Stimulated activated CD8-positive, alpha-beta memory T cell treated with anti-CD3 and anti-CD28 coated beads, Interleukin-12 subunit alpha, Interleukin-12 subunit beta, amount 100 ng/mL, for 4 hours (primary cell): ENCODE measurements at places on chromosomes 16 and 17.

DNA sequence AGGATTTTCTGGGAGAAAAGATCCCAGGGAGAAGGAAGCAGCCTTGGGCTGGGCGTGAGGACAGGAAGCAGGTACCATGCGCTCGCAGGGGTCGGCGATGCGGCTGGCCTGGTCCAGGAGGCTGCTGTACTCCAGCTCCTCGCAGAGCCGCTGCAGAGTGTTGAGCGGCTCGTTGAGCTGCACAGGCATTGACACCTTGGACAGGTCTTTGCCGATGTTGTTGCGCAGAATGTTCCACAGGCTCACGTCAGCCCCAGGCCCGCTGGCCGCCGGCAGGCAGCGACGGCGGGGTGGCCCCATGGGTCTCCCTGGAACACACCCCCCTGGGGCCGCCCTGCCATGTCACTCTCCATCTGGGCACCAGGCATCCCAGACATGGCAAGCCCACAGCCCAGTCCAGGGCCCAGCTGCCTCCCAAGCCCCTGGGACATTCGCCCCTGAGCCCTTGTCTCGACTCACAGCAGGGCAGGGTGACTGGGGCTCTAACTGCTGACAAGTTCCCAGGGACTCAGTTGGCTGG, 8.0 kb downstream of the OSBPL7 start:
- DNase-seq: no peak

DNA sequence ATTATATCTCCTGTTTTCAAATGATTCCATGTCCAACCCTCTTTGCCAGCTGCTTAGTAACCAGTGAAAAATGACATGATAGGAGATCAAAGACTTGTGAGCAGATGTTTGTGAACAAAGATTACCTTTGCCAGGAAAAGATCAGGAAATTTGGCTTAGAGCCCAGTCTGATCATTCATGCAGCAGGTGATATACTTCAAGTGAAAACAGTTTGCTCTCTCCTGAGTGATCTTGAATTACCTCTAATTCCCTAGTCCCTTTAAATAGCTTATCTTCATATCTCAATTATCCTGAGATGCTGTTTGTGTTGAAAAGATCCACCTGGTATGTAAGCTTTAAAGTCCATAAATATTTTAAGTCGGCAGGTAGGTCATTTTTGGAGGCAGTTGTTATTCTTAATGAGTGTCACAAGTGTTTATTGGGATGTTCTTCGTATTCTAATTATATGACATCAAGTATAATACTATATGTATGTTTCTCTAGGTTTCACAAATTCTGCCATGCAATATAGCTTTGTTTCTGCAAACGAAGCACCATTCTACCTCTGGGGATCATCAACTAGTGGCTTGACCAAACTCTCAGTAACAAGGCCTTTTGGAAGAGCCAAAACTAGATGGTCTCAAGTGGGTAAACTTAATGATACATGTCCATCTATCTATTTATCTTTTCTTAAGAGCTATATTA, 13.2 kb upstream of the VPS35L start:
- DNase-seq: no peak

GRCh38 chr17:35095741-35096140, 23.9 kb downstream of the RAD51D start:
- no peak for DNase-seq

DNA sequence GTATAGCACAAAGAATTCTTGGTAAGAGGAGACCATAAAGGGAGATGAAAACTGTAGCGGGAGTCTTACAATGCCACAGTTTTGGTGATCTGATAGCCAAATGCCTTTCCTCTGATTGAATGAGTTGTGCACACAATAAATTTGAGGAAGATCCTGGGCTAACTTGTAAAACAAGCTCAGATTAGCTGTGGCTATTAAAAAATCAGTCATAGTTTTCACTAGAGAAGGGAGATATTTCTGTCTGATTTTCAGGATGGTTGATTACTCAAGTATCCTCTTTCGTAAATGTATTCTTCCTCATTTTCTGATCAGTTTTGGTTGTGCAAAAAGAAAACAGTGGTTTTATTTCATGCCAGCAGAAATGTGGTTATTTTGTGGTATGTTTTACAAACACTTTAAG, 9.1 kb upstream of the METTL9 start:
- DNase-seq: no peak

- no peak for DNase-seq
Measured at GRCh38 chr17:77316191-77316641, 175.4 kb downstream of the SEC14L1 start.

GRCh38 chr16:56234737-56235136, 43.4 kb downstream of the GNAO1 start:
- no peak for DNase-seq

- no peak for DNase-seq
Measured at GRCh38 chr16:81551821-81552304, 107.3 kb downstream of the CMIP start.

DNA sequence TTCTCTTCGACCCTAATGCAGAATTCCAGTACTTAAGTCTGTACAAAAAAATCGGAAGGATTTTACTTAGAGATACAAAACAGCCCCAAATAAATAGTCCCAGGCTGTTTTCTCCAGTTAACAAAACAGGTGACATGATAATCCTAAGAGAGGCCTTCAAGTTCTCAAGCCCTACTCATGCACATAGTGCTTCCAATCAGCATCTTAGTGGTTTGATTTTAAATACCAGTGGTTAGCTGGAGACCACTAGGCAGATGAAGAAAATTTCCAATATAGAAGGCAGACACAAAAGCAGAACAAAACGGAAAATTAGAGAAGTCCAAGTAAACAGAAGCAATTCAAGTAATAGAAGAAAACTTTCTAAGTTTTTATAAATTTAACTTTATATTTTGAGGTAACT, 5.2 kb upstream of the OR4D2 start:
- DNase-seq: no peak

DNA sequence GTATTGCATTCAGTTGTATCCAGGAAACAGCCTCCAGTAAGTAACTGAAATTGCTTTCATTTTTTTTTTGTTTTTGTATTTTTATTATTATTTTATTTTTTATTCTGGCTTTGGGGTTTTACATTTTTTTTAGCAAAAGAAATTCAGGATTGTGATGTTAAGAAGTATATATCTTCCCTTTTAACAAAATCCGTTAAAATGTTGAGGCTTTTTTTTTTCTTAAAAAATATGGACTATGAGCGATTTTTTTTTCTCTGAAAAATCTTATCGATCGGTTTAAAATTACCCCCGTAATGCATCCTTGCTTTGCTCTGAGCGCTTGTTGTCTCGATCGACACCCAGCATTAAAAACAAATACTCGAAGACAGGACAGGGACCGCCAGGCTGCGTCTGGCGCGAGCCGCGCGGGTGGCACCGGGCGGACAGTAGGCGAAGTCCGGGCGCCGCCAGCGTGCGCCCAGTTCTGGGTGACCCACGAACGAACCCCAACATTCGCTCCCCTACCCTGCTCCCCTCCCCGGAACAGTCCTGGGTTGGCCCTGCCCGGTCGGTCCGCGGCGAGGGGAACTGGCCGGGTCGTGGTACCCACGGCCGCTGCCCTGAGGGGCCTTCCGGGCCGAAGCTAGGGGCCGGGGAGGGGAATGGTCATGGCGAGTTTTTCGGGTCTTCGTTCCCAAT, 482 bp downstream of the BAHCC1 start:
- DNase-seq: no peak

- no peak for DNase-seq
Measured at GRCh38 chr17:10136258-10136981, 62.0 kb downstream of the GAS7 start.

DNA sequence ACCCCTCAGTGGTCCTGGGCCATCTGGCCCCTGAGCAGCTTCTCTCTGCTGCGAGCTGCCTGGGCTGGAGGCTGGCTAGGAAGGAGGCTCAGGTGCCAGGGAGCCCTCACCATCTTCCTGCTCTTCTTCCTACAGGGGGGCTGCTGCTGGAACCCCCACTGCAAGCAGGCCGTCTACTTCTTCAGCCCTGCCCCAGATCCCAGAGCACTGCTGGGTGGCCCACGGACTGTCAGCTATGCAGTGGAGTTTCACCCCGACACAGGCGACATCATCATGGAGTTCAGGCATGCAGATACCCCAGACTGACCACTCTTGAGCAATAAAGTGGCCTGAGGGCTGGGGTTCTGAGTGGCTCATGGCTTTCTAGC, 46.1 kb downstream of the PRMT7 start:
- no peak for DNase-seq

- no peak for DNase-seq
Measured at GRCh38 chr17:7440834-7441195, 1.5 kb downstream of the FGF11 start.

- no peak for DNase-seq
Measured at GRCh38 chr16:66516509-66516807, 33.5 kb downstream of the TK2 start.

- no peak for DNase-seq
Measured at GRCh38 chr16:49932434-49932833, 76.5 kb upstream of the ZNF423 start.

DNA sequence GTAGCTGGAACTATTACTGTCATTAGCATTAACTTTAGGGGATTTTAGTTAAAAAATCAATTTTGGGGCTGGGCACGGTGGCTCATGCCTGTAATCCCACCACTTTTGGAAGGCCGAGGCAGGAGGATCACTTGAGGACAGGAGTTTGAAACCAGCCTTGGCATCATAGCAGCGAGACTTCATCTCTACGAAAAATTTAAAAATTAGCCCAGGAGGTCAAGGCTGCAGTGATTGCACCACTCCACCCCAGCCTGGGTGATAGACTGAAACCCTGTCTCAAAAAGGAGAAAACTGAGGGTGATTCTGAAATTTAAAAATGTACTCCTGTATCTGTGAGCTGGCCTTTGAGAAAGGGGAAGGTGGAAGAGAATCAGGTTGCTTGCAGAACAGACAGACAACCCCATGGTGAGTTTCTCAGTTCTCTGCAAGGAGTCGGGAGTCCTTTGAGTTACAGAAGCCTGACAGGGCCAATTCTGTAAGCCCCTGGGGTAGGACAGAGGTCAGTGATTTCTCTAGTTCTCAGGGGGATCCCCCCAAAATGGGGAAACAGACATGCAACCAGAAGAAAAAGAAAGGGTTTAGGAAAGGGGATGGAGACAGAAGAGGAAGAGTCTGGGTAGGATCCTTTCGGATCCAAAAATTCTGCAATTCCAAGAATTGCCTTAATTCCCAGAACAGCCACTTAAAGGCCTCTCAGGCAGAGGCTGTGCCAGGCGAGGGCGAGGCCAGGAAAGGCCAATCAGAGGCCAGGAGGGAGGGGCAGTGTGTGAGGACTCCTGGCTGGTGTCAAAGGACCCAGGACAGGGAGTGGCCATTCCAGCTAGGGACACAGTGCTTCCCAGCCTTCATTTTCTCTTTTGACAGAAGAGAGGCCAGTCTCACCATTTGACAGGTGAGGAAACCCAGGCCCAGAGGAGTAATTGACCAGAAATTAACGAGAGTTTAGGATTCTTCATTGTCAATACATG, 6.7 kb downstream of the NUPR1 start:
- DNase-seq: no peak

GRCh38 chr17:75317671-75318070, 28.4 kb upstream of the SLC25A19 start:
- no peak for DNase-seq

GRCh38 chr17:63948521-63948920, 16.4 kb upstream of the CD79B start:
- no peak for DNase-seq

DNA sequence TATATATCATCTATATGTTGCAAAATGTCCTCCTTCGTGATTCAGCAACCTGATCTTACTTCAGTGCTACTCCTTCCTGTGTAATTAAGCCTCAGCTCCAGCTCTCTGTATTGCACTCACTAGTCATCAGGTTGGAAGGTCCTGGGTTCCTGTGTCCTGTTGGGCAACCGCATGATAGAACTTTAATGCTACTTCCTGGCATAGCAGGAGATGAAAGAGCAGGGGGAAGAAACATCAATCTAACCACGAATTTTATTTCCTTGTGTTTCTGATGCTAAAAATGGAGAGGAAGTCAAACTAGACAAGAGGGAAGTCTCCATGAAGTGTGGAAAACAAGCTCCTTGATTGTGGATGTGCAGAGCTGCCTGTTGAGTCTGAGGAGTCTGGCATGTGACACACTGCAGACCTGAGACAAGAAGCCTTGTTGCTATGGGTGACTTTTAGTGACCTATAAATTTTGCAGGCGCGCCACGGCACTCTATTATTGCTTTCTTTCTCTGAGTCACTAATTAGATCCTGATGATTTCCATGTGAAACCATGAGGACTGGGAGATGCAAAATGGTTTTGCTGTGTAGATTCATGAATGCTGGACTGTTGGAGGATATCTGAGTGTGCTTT, 25.6 kb downstream of the IGSF6 start:
- DNase-seq: no peak

DNA sequence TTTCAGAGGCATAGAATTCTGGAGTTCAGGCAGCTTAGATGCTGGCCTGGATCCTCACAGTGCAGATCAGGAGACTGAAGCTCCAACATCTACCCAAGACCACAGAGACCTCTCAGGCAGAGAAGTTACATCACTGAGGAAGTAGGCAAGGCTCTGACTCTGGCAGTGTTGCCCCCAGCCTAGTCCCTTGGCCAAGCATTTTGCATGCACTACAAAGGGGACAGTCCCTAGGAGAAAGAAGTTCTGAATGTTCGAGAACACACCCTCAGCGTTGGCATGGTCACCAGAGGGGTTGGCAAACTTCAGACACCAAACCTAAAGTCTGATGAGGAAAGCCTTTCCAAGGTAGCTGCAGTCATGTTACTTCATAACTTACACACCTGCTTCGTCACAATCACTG, 2.5 kb downstream of the RANBP10 start:
- no peak for DNase-seq

DNA sequence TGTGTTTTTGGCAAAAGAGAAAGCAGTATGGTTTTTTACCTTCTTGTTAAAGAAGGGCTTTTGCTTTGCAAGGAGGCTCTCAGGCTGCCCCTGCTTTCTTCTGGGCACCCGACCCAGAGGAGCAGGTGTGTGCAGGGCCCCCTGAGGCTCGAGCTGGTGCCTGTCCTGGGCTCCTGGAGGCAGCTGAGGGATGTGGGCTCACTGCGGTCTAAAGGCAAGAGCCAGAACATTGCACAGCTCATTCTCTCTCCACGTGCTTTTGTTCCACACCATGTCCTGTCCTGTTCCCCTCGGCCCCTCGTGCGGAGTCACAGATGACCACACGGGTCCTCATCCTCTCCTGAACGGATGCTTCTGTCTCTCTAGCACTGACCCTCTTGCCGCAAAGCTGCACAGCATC, 36.7 kb upstream of the CAPN15 start:
- DNase-seq: no peak

DNA sequence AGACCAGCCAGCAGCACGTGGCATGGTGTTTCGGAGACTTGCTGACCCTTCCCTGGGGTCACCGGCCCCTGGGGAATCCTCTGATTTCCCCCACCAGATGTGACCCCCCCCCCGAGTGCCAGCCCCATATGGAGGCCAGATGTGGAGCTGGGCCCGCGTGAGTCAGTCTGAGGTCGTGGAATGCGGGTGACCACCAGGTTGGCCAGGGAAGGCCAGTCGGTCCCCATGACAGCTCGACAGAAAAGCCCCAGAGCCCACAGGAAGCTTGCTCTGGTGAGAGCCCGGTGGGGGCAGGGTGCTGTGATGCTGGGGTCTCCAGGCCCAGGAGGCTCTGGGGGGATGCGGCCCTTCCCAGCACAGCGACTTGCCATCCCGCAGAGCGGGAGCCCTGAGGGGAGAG, 209.0 kb downstream of the NTN1 start:
- DNase-seq: no peak

- no peak for DNase-seq
Measured at GRCh38 chr16:27389272-27389961, 12.6 kb upstream of the IL21R start.

GRCh38 chr16:56480776-56481467, 29.6 kb downstream of the OGFOD1 start:
- no peak for DNase-seq

- no peak for DNase-seq
Measured at GRCh38 chr17:82983510-82984248, 95.7 kb upstream of the METRNL start.
